H1 (cell line): ENCODE measurements at places on chromosomes 1 and 21. TPM values are rescaled to one million over a fixed set of nuclear protein-coding genes. Genes with fewer than 3 reads are reported as not detected.

Gene DENND1B
- 2.5 and 3.3 TPM in 2 replicates for total RNA-seq

Gene LRRC38
- total RNA-seq, result 0.38 and 0.63 TPM in 2 replicates

Gene C1QB
- total RNA-seq, result not detected in 2 replicates

Gene MEX3A
- total RNA-seq, result 52.4 and 54.7 TPM in 2 replicates

Gene APP
- 544 and 551 TPM in 2 replicates for total RNA-seq

Gene ZNF670
- total RNA-seq, result 11.7 and 15.4 TPM in 2 replicates

Gene FMOD
- 0.27 and 0.32 TPM in 2 replicates for total RNA-seq

Gene CMPK1
- total RNA-seq, result 34.3 and 36.9 TPM in 2 replicates

Gene KLHDC9
- 4.0 and 6.5 TPM in 2 replicates for total RNA-seq

Gene TNNI3K
- 0.19 and 0.48 TPM in 2 replicates for total RNA-seq

Gene RUNX3
- 0.48 and 0.82 TPM in 2 replicates for total RNA-seq

Gene NOTCH2NLA
- total RNA-seq, result 6.2 and 6.9 TPM in 2 replicates

Gene SPRR5
- not detected in 2 replicates for total RNA-seq

Gene SPRR1A
- total RNA-seq, result not detected in 2 replicates

Gene MFAP2
- 172 and 188 TPM in 2 replicates for total RNA-seq

Gene TSPEAR
- 0.58 and 1.1 TPM in 2 replicates for total RNA-seq

Gene TMPRSS15
- total RNA-seq, result not detected in 2 replicates

Gene FAM177B
- not detected in 2 replicates for total RNA-seq

Gene TRIM17
- 2.2 and 2.3 TPM in 2 replicates for total RNA-seq

Gene AMY2B
- total RNA-seq, result 2.0 and 2.1 TPM in 2 replicates

Gene CCDC17
- total RNA-seq, result 1.9 and 2.0 TPM in 2 replicates

Gene APOBEC4
- total RNA-seq, result not detected in 2 replicates

Gene NPL
- total RNA-seq, result 2.3 and 4.4 TPM in 2 replicates

Gene CIART
- total RNA-seq, result 9.6 and 10.6 TPM in 2 replicates

Gene WNT2B
- 0.90 and 2.0 TPM in 2 replicates for total RNA-seq

Gene CFAP141
- total RNA-seq, result not detected in 2 replicates

Gene HMGCL
- total RNA-seq, result 13.7 and 15.6 TPM in 2 replicates

Gene SPRR1B
- not detected in 2 replicates for total RNA-seq

Gene CD164L2
- total RNA-seq, result 3.3 and 3.8 TPM in 2 replicates

Gene ADAMTSL4
- total RNA-seq, result 5.3 and 5.4 TPM in 2 replicates

Gene WLS
- total RNA-seq, result 1.6 and 2.7 TPM in 2 replicates

Gene GPR153
- 5.7 and 6.1 TPM in 2 replicates for total RNA-seq

Gene SGIP1
- 2.0 and 2.1 TPM in 2 replicates for total RNA-seq

Gene FCRL1
- total RNA-seq, result not detected in 2 replicates

Gene MSH4
- 0.22 and 0.25 TPM in 2 replicates for total RNA-seq

Gene KIAA1614
- total RNA-seq, result 2.6 and 3.1 TPM in 2 replicates

Gene AMIGO1
- total RNA-seq, result 2.4 and 2.7 TPM in 2 replicates

Gene PCSK9
- total RNA-seq, result 32.3 and 33.8 TPM in 2 replicates

Gene DAB1
- 9.9 and 11.8 TPM in 2 replicates for total RNA-seq
